ENCODE measurements at places on chromosomes 6 and 20.

- no peak for DNase-seq
Observed at GRCh38 chr20:59688999-59689398, 84.7 kb downstream of the PHACTR3 start.

GRCh38 chr6:35048031-35048613 lies 93.0 kb downstream of the TCP11 start:
- DNase-seq, result no peak

DNA sequence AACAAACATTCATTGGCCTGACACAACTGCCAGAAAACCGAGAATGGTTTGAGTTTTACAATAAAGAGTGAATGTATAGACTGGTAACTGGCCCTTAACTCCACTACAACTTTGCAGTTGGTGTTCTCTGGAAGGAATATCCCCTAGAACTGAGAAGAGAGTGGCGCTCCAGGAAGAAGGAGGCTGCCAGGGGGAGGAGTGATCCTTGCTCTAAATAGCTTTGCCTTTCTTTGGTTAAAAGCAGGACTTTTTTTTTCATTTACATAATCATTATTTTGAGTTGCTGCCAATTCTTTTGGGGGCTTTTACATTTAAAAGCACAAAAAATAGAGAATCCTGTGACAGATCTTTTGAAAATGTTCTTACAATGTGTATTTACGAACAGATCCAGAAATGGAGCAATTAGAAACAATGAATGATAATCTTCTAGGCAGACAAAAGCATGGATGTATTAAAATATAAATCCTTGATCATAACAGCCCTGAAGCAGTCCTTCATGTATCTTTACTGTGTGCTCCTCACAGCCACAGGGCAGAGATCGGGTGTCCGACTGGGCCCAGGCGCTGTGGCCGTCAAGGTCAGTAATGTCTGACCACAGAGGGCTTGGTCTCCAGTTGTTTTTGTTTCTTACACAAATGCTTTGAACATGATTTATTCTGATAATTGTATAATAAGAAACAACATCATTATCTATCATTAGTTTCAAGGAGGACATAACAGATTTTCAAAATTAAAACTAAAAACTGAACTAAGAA lies 612.2 kb downstream of the HDGFL1 start:
- DNase-seq, result no peak

GRCh38 chr6:7526755-7527154 lies 14.7 kb upstream of the DSP start:
- no peak for DNase-seq

DNA sequence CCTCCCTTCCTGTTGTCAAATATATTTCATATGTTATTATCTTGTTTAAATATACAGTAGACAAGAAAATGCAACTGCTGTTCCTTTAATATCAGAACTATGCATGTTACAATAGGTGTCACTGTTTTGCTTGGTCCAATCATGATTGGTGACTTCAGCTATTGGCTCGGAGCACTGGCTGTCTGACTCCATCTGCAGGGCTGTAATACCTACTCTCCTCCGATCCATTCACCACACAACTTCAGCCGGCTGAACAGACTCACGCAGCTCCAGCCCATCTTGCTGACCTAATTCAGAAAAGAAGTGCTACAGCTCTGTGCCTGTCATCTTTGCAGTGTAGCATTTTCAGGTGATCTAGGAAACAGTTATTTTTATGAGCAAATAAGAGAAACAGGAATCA lies at the start of gene BTBD3:
BTBD3 (plus strand) TSS at position 231 of the 400 bp plus-strand sequence. CDS start 383 bp downstream, outside the sequence.
- DNase-seq, result no peak

DNA sequence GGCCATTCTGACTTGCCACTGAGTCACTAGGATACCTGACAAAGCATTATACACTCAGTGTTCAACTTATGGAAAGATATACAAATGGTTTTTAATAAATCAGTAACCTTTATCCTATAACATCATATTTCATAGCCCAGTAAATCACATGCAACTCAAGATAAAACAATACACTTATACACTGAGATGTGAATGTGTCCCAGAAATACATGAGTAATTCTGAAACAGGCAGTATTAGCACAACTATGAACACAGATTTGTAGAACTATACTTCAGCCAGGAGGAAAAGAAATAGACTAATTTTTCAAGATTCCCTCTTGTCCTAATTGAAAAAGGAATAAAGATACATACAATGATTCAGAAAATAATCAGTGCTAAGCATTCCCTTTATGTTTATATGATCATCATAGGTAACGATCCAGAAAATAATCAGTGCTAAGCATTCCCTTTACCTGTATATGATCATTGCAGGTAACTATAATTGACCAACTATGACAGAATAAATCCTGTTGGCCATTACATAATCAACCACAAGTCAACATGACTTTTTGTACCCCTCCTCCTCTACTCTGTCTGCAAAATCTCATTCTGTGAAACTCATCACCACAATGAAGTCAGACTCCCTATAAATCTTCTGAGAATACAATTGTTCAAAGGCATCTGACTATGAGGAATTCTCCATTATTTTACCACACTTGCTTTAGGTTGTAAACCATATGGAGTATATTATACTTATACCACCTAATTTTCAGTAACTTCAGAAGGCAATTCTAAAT lies 30.3 kb downstream of the HACE1 start:
- no peak for DNase-seq

DNA sequence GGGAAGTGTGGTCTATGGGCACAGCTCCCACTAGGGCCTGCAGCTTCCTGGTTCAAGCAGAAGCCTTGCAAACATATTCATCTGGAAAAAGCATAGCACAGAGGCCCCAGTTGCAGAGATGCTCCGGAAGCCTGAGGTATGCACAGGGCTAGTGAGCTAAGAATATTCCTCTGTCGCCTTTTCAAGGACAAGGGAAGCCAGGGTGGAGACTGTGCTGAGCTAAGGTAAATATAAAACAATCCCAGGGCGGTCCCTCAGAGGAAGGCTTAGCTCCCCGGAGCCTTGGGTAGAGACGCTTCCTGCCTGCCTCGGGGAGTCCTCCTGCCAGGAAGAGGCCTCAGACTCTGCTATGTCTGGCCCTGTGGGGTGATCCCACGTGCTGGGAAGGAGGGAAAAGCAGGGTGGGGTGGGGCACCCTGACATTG lies 134.8 kb upstream of the FOXA2 start:
- DNase-seq, result no peak

DNA sequence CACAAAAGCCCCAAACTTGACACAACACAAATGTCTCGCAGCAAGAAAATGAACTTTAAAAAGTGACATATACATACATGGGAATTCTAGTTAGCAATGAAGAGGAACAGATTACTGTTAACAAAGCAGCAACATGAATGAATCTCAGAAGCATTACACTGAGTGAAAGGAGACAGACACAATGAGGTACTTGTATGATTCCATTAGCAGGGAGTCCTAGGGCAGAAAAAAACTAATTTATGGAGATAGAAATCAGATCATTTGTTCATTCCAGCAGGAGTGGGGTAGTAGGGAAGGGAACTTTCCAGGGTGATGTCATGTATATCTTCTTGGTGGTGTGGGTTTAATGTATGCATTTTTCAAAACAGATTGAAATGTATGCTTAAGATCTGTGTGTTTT lies 524.4 kb downstream of the KIF16B start:
- DNase-seq, result no peak

DNA sequence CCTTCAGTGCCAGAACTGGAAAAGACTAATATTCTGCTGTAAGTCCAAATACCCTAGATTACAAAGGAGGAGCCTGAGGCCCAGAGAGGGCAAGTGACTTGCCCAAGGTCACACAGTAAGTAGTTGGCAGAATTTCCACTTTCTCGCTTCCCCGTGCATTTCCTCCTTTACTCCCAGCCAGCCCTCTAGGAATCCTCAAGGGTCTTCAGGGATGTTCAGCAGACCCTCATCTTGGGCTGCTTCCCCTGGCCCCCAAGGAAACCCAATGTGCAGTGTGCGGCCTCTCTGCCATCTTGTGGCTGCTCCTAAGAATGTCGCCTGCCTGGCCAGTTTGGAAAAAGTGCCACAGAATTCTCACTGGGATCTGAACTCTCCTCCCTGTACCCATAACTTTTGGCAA lies 217.7 kb upstream of the LRFN2 start:
- no peak for DNase-seq

- DNase-seq, result no peak
Observed at GRCh38 chr6:43302126-43302525, 4.1 kb downstream of the SLC22A7 start.

DNA sequence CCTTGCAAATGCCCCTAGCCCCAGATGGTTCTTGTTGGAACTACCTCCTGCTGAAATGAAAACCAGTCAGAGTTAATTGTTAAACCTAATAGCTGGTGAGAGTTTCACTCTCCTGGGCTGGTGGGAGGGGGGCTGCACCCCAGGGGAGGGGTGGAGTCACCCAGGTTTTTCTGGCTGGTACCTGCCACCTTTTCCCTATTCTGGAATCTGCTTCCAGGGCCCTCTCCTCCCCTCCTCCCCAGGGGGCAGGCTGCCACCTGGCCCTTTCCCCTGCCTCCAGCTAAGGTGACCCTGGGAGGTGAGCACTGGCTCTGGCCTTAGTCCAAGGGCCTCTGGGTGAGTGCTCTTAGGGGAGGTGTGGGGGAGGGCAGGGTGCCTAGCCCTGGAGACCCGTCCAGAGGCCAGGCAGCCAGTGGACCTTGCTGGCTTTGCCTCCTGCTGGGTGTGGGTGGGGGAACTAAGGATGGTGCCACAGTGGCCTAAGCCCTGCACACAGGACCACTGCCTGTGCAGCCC lies 48.8 kb upstream of the EPB41L1 start:
- no peak for DNase-seq

GRCh38 chr6:142940487-142940886 lies 4.5 kb downstream of the HIVEP2 start:
- no peak for DNase-seq

- DNase-seq, result no peak
Observed at GRCh38 chr6:135081966-135082365, 27.3 kb upstream of the HBS1L start.

DNA sequence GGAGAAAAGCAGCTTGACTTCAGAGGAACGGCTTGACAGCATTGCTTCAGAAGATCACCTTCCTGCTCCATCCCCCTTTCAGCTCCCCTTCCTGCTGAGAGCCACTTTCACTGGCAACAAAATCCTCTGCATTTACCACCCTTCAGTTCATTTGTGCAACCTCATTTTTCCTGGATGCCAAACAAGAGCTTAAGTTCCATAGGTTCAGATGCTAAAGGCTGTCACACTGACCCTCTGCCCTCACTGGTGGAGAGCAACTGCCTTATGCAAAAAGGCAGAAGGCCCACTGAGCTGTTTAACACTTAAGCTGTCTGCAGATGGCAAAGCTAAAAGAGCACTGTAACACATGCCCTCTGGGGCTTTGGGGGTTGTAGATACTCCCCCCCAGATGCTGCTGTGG lies 131.2 kb upstream of the SPACA1 start:
- DNase-seq, result no peak

GRCh38 chr20:1595333-1595732 lies 24.5 kb downstream of the SIRPB1 start:
- no peak for DNase-seq

DNA sequence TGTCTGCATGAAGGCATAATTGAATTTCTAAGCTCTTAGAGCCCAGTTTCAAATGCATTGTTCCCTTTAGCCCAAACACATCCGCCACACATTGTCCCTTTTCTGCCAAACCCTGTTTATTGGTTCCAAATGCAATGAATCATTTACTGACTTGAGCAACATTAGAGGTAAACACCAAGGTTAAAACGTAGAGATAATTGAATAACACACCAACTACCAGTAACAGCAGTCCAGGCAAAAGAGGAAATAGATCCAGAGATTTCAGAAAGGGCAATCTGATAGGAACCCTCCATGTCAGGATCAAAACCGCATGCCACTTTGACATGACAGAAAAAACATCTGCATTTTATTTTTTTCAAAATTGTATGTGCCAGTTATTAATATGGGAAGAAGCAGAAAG lies 114.8 kb downstream of the PKHD1 start:
- no peak for DNase-seq

- DNase-seq, result no peak
Observed at GRCh38 chr6:125219361-125219895, 65.9 kb downstream of the TPD52L1 start.

DNA sequence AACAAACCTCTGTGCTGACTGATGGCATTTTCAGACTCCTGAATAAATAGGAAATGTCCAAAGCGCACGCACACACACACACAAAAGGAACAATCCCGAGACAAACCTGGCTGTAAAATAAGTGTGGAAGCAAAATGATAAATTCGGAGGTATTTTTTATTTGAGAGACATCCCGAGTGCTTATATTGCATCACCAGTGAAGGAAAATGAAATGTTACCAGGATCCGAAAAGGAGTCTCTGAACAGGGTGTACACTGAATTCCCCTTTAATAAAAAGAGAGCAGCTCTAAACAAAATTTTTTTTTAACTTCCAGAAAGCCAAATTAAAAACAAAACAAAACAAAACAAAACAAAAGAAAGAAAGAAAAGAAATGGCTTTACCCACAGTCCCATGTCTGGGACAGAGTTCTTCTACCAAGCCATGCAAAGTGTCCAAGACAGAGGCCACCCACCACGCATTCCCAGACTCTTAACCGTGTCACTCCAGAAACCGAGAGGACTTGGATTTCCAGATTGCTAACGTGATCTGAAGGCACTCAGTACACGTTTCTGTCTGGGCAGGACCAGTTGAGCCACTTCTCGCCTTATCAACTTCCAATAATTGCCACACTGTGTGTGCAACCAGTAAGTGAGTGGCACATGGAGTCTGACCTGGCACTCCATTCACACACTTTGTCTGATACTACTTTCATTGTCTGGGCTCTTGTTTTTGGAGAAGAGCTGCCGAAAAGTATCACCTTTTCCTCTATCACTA lies 817 bp downstream of the ME1 start:
- DNase-seq, result no peak

DNA sequence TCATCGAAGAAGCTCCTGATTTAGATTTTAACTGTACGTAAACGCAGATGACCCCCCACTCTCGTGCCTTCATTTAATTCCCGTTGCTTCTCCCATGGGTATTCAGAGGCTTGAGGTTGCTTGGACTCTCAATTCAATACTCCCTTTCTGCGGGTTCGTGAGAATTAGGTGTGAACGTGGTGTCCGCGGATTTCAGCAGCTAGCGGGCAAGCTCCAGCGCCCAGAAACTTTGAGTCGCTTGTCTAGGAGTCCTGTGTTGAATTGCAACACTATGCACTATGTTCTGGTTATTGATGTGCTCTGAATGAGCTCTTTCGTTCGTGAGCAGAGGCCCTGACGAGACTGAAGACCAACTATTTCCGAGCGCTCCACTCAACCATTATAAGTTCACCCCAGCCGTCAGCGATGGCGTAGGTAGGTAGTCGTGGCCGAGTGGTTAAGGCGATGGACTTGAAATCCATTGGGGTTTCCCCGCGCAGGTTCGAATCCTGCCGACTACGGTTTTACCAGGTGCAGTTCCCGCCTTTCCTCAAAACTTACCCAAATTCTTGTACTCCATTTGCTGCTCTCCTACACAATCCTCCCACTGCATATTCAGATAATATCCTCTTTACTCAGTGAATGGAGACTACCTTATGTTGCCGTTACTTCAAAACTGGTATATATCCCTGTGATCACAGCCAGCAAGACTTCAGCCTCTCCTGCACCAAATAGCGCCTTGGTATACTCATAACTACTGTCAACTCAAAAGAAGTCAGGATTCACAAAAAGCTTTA lies 72.6 kb upstream of the ZNF184 start:
- DNase-seq, result peak; percentile 48

- DNase-seq, result no peak
Observed at GRCh38 chr6:144535630-144536029, 250.5 kb downstream of the UTRN start.

GRCh38 chr6:140850438-140850837 lies 1282.3 kb upstream of the GJE1 start:
- no peak for DNase-seq

GRCh38 chr6:68575765-68576439 lies 59.2 kb upstream of the ADGRB3 start:
- DNase-seq, result no peak
